Testis (tissue), 5 donors: ENCODE measurements at places on chromosomes 3 and 15. TPM values are rescaled to one million over a fixed set of nuclear protein-coding genes. Genes with fewer than 3 reads are reported as not detected.

DNA sequence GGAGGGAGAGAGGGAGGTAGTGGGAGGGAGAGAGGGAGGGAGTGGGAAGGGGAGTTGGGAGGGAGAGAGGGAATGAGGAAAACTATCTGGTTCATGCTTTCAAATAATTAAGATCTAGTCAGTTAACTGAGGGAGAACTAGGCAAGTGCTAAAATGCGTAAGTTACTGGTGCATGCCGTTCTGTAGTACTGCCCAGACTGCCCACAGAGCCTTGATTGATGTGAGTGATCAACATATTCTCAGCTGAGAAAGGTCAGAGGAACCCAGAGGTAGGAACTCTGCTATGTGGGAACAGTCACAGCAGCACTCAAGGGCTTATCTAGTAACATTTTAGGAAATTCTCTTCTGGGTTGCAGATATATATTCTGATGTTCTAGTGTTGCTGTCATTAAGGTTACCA, 149.8 kb upstream of the ROBO1 start:
- no peak overlapping the region for H3K4me3 ChIP-seq
- DNase-seq, result no peak
- H3K4me1 ChIP-seq, result no peaks in the 10 kb centered on the region
- no peak overlapping the region for H3K27ac ChIP-seq
- H3K36me3 ChIP-seq, result no peaks in the 10 kb centered on the region

DNA sequence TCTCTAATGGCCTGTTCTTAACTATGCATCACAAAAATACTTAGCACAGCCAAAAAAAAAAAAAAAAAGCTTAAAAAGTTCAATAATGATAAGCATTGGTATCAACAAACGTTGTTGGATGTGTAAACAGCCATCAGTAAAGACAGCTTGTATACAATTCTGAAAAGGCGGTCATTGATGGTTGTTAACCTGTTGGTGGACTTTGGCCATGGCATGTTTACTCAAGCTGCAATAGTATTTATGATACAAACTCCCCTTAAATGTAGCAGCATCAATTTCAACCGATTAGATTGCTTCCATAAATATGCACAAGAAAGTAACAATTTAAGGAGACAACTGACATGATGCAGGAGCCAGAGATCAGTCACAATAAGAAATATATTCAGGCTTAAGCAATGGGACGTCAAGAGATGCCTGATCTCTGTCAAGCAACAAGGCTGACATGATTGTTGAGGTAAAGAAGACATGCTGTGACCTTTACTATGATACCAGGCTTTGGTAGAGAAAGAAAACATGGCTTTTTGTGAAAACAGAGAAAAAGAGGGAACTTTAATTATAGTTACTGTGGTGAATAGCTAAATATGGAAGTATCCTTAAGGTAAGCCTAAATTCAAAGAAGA, 14.2 kb upstream of the SLC7A14 start:
- no peaks in the 10 kb centered on the region for H3K27me3 ChIP-seq
- H3K4me3 ChIP-seq, result no peak overlapping the region
- no peaks in the 10 kb centered on the region for H3K4me1 ChIP-seq

DNA sequence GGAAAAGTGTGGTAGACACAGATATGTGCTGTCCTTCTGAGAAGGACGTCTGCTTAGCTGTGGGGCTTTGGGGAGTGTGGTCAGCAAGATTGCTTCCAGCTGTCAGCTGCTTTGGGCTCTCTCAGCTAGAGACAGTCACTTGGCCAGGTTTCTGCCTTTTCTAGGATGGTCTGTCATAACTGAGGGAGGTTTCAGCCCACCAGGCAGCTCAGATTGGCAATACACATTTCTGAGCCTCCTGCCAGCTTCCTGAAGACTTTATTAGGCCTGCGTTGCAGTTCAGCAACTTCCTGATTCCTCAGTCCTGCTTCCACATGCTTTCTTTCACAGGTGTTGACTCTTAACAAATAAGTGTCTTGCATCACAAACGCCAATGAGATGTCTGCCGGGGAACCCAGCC, 286.5 kb downstream of the SQOR start:
- DNase-seq, result no peak
- H3K27ac ChIP-seq, result no peak overlapping the region
- H3K4me1 ChIP-seq, result no peaks in the 10 kb centered on the region
- H3K36me3 ChIP-seq, result no peaks in the 10 kb centered on the region
- no peak overlapping the region for H3K4me3 ChIP-seq
- no peaks in the 10 kb centered on the region for H3K27me3 ChIP-seq

DNA sequence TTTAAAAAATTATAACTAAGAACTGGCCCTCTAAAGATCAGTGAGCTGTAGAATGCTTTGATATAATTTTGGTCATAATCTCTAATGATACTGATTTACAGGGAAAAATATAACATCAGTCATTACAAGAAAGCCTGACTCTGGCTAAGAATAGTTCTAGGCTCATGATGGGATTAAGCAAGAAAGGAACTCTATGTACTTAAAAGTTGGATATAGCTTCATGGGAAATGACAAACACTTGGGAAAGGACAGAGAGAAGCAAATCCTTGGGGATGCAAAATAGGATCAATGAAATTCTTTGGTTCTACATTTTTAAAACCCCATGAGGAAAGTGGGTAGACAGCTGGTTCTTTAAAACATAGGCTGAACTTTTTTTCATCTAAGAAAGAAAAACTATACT, 472.7 kb upstream of the NR2F2 start:
- H3K36me3 ChIP-seq, result no peaks in the 10 kb centered on the region
- H3K27me3 ChIP-seq, result no peaks in the 10 kb centered on the region
- no peak for DNase-seq
- H3K27ac ChIP-seq, result no peak overlapping the region

GRCh38 chr15:49521802-49522201, 98.8 kb downstream of the FGF7 start:
- no peak overlapping the region for H3K27ac ChIP-seq
- DNase-seq, result no peak
- H3K36me3 ChIP-seq, result no peaks in the 10 kb centered on the region
- H3K27me3 ChIP-seq, result no peaks in the 10 kb centered on the region

- DNase-seq, result peak; percentile 18
- H3K4me3 ChIP-seq, result no peak overlapping the region
- H3K4me1 ChIP-seq, result no peaks in the 10 kb centered on the region
- H3K36me3 ChIP-seq, result no peaks in the 10 kb centered on the region
- H3K27me3 ChIP-seq, result no peaks in the 10 kb centered on the region
Observed at GRCh38 chr15:61393949-61394348, 164.8 kb upstream of the RORA start.

- peak; percentile 94 for DNase-seq
- no peaks in the 10 kb centered on the region for H3K27me3 ChIP-seq
- peaks cover 15% of the 10 kb centered on the region for H3K4me1 ChIP-seq
- no peaks in the 10 kb centered on the region for H3K36me3 ChIP-seq
Observed at GRCh38 chr15:59689626-59690236, 611 bp upstream of the BNIP2 start.

DNA sequence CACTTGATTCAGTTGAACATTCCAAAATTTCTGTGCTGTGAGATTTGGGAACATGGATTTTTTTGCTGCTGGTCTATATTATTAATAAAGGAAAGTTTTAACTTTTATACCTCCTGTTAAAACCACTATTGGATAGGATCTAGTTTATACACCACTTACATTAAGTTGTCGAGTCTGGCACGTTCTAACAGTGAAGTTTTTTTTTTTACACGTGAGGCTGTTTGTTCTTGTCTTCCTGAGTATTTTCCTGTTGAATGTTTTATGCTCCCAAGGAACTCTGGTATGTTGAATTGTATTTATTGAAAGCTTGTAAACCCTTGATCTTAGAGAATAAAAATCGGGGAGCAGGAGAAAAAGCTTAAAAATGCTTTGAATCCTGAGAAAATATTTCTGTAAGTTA, 338.8 kb downstream of the RBMS3 start:
- no peaks in the 10 kb centered on the region for H3K36me3 ChIP-seq
- no peak for DNase-seq
- H3K4me3 ChIP-seq, result no peak overlapping the region
- no peaks in the 10 kb centered on the region for H3K27me3 ChIP-seq
- H3K27ac ChIP-seq, result no peak overlapping the region
- no peaks in the 10 kb centered on the region for H3K4me1 ChIP-seq

MOBP gene
- polyA plus RNA-seq, result 19.5 TPM

GOLGA6L10 gene
- polyA plus RNA-seq, result 12.8 TPM

TPRG1 gene
- polyA plus RNA-seq, result 15.5 TPM

CLSTN2 gene
- polyA plus RNA-seq, result 3.1 TPM

PIERCE2 gene
- polyA plus RNA-seq, result 16.0 TPM

MESP1 gene
- 5.7 TPM for polyA plus RNA-seq
